ENCODE measurements at places on chromosomes 7 and 10.

DNA sequence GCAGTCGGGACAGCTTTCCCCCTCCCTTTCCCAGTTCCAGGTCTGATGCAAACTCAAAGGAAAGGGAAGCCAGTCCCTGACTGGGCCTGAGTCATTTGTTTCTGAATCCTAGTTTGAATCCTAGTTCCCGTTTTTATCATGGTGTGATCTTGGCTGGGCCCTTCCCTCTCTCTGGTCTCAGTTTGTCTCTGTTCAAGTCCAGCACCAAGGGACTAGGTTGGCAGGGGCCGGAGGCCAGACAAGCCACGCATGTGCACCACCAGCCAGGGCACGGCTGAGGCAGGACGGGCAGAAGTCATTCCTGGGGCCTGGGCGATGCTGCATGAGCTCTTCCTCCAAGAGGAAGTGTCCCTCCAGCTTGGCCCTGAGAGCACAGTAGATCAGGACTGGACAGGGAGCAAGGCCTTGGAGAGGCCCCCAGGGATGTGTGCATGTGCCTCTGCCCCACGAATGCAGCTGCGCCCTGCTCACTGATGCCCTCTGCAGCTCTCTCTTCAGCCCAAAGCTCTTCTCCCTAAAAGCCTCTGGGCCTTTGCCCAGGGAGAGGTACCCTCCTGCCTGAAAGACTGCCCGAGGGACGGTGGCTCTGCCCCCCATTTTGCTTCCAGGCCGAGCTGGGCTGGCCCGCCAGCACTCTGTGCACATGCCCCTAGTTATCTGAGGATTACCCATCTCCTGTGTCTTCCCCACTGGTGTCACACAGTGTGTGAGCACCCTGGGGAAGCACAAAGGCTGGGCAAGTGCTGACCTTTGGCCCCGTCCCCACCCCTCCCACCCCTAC, 86.7 kb downstream of the ZMIZ1 start:
- no peak for DNase-seq

DNA sequence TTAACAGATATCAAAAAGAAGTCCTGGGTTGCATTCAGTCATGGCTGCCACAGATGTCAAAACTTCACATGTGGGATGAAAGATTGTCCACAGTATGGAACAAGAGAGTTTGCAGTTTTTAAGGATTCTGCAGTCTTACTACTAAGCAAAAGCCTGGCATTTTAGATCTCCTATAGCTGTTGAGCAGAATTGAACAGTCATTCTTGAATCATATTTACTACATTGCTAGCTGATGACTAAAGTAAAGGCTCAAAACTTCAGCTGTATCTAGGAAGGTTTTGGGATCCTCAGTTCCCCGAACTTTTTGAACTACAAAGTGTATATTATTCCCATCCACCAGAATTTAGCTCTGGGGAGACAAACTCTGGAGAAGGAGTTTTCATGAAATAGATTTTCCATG, 31.0 kb downstream of the BET1 start:
- DNase-seq: no peak

GRCh38 chr10:94626476-94626875, 57.1 kb upstream of the CYP2C18 start:
- no peak for DNase-seq

DNA sequence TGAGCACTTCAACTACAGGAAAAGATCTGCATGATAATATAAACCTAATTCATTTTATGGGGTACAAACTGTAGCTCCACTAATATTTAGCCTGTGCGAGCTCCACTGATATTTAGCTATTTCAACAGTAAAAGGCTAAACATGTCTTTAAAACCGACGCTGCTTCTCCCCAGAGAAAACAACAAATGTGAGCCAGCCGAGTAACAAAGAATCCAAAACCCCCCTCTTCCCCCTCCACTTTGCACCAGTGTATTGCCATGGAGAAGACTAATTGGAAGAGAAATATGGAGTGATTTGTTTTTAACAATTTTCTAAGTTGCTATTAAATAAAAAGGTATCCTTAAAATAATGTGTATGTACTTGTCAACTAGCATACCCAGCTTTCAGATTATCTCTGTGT, 136.7 kb downstream of the GFRA1 start:
- no peak for DNase-seq

GRCh38 chr7:29113384-29114102, 32.8 kb downstream of the CPVL start:
- no peak for DNase-seq

GRCh38 chr7:54339073-54339472, 203.1 kb upstream of the VSTM2A start:
- no peak for DNase-seq

- DNase-seq: no peak
These were observed 7.2 kb downstream of the FAM237B start for GRCh38 chr7:90313907-90314306.

GRCh38 chr10:55144001-55144400, 343.0 kb upstream of the PCDH15 start:
- DNase-seq: no peak

- DNase-seq: no peak
These were observed 58.6 kb upstream of the RELN start for GRCh38 chr7:104048055-104048454.

DNA sequence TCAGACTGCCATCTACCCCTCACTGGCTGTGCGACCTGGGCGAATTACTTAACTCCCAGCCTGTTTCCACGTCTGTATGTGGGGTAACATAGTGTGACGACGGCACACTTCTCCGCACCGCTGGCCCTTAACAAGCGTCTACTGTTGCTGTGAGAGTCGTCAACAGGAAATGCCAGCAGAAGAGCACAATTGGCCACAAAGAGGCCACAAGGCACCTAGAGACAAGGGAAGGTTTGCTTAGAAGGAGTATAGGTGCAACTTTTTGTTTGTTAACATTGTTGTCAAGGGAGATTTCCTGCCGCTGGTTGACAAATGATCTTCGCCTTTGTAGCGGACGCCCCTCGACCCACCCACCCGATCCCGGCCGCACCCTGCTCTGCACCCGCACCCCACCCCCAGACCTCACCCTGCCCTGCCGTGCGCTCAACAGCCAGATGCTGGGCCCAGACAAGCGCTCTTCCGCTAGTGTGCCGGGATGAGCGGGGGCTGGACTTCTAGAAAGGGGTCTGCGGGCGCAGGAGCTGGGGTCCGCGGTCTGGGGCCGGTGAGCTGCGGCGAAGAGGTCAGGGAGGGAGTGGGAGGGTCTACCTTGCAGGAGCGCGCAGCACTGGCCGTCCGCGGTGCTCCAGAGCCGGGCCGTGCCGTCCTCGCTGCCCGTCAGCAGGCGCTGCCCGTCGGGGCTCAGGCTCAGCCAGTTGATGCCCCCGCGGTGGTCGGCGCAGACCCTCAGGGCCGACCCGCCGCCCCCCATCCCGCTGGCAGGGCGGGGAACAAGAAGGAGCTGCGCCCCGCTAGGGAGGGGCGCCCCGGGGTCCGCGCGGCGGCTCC, 785 bp downstream of the WDR86 start:
- DNase-seq: no peak

- peak; percentile 17 for DNase-seq
These were observed 591.0 kb upstream of the PFKP start for GRCh38 chr10:2476218-2476811.

DNA sequence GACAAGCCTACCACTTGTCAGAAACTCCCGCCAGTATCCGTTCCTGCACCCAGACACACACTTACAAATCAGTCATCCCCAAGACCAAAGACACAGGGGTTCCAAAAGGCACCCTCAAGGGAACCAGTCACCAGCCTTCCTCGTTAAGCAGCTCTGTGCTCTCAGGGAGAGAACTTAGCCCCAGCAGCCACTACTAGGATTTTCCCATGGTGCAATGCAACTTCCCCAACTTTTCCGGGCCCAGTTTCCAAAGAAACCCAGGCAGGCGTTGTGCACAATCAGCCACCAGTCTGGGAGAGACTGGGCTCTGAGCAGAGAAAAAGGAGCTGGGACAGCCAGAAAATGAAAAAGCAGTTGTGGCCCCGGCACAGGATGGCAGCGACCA, 1.2 kb downstream of the DLG5 start:
- DNase-seq: no peak
